ENCODE measurements at places on chromosomes 6 and 20.
A peak's percentile ranks its signal among the peaks of the same experiment; 100 is the strongest.

DNA sequence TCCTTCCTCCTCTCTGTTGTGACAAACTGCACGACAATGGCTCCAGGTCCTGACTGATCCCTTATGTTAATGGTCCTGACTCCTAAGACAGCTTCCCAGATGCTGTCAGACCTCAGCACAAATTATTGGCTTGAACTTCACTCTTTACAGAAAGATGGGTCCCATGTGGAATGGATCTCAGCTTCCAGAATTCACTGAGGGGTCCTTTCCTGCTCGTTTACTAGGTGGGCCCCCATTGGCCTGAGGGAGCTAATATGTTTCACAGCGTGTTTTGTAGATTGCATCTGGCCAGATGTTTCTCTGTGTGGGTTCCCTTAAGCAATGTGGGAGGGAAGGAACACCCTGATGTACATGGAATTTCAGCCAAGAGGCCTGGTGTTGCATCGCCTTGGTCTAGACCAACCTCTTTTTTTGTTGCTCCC is 826.6 kb downstream of the MAFB start:
- no peak for DNase-seq

- no peak for DNase-seq
Observed at GRCh38 chr20:34324541-34324940, 21.4 kb upstream of the AHCY start.

- DNase-seq: no peak
Observed at GRCh38 chr20:22977047-22977785, 57.9 kb upstream of the SSTR4 start.

GRCh38 chr6:135870722-135871121 is 19.2 kb downstream of the PDE7B start:
- peak; percentile 88 for DNase-seq

DNA sequence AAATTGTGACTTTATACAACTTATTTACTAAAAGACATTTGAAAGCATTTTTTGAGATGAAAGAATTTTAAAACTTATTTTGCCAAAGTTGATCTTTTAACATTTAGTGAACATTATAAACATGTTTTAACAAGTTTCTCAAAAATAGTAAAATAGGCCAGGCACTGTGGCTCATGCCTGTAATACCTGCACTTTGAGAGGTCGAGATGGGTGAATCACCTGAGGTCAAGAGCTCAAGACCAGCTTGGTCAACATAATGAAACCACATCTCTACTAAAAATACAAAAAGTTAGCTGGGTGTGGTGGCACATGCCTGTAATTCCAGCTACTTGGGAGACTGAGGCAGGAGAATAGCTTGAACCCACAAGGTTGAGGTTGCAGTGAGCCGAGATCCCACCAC is 78.6 kb downstream of the CLVS2 start:
- no peak for DNase-seq

GRCh38 chr6:42698217-42698616 is 24.2 kb downstream of the PRPH2 start:
- DNase-seq: no peak

DNA sequence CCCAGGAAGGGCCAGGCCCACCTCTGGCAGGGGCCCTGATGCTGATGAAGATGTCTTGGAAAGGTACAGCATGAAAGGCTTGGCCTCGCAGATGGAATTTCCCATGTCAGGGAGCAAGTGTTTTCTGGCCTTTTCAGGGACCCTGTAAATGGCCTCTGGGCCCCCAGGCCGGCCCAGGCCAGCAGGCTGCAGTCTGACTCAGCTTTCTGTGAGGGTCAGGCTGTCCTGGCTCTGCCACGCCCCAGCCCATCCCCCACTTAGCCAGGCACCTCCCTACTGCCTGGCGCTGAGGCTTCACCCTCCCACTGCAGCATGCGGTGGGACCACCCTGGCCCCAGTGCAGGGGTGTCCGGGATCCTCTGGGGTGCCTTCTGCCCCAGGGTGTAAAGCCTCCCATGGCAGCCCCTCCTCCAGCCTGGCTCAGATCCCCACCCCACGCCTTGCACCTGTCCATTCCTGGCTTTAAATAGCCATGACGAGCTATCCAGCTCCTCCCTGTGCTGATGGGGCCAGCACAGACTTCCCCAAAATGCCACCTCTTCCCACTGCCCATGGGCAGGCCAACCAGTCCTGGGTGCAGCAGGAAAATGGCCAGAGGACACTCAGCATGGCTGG is 35.6 kb upstream of the GATA5 start:
- DNase-seq: no peak

- DNase-seq: no peak
Observed at GRCh38 chr20:38842558-38842981, 37.1 kb downstream of the PPP1R16B start.

DNA sequence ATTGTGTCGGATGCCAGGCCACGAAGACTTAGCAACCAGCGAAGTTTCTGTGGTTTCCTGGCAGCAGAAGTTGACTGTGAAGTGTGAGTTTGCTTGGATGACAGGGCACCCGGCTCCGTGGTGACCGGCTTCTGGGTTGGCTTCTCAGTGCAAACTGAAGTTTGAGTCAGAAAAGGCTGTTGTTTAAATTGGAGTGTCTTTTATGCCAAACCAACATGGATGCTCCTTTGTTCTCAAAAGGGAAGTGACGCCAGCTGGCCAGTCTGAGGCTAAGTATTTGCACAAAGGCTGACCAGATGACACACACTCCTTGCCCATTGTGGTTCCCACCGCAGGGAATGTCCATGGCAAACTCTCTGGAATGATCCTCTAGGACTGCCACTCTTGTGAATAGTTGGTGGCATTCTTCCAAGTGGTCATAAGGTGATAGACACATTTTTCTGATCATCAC is 164.8 kb upstream of the QKI start:
- no peak for DNase-seq

DNA sequence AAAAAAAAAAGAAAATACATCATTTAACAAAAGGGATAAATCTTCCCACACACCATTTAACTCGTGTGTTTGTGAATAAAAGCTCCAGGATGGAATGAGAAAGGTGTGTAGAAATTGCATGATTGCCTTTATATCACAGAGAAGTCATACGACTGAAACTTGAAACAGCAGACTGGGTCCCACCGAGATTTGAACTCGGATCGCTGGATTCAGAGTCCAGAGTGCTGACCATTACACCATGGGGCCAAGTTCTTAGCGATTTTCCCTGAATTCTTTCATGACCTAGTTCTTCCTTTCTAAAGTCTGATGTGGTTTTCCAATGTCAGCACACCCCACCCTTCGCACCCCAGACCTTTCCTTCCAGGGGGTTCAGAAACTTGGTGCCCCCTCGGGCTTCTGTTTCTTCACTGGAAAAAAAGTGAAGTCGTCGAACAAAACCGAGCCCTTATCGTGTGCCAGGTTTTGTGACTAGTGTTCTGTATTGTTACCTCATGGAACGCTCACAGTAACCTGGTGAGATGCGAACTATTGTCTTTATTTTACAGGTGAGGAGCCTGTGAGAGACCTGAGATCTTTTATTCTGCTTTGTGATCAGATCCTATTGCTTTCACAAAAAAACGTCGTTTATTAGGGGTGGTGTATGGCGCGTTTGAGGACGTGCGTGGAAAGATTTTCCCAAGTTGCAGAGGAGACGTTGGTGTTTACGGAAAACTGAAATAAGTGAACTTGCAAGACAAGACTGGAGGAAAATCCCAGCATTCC is 120.8 kb downstream of the OR2B2 start:
- peak; percentile 87 for DNase-seq

GRCh38 chr6:47524136-47524845 is 46.7 kb downstream of the CD2AP start:
- peak; percentile 12 for DNase-seq

- peak; percentile 4 for DNase-seq
Observed at GRCh38 chr6:43578748-43579147, 2.8 kb downstream of the POLH start.

DNA sequence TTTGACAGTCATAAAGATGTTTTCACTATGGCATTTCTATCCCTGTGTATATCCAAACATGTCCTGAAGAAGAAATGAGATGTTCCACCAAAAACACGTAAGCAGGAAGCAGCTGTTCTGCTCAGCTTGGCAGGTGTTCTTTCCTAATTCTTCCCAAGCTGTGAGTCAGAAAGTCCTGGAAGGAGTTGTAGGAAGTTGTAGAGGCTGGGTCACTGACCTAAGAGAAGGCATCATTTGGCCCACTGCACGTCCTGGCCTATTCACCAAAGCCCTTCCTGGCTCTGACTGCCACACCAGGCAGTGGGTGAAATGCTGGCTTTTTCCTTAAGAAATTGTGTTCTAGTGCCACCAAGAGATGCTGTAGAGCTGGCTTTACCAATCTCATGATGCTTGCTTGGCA is 40.3 kb downstream of the STX11 start:
- peak; percentile 79 for DNase-seq

DNA sequence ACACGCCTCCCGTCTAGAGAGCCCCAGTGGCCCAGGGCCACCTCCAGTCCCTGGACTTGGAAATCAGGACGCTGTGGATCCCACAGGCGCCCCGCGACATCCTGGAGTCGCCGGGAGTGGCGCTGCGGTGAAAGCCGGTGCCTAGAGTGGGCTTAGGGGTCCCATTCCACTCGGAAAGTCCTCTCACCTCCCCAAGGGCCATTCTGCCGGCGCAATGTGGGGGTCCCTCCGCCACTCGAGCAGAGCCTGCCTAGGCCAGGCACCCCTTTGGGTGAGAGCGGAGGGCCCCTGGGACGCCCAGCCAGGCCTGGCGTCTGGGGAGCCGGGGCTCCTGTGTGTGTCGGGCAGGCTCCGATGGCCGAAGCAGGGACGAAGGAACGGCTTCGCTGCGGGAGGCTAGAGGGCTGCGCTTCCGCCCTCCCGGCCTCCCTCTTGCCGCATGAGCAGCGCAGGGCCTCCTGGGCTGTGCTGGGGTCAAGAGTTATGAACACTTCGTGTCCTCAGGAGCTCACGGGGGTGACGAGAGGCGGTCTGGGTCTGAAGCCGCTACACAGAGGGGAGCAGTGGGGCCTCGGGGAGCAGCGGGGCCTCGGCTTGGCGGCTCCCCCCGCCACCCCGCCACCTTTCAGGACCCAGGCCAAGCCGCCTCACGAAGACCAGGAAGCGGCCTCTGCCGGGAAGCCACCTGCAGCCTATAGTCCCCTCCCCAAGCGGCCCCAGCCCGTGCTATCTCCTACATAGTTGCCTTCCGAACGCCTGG is 13.6 kb downstream of the POU3F2 start:
- DNase-seq: no peak

DNA sequence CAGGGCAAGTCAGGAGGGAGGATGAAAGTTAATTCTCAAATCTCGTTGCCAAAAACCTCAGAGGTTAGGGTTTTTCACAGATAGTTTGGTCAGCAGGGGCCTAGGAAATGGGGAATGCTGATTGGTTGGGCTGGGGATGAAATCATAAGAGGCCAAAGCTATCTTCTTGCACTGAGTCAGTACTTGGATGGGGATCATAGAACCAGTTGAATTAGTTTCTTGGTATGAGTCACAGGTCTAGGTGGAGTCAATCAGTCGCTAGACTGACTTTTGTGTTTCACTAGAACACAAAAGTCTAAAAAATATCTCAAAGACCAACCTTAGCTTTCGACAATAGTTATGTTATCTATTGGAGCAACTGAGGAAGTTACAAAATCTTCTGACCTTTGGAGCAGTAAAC is 368.5 kb downstream of the TBC1D32 start:
- DNase-seq: no peak

GRCh38 chr6:12842114-12842513 is 125.5 kb downstream of the PHACTR1 start:
- DNase-seq: no peak

GRCh38 chr6:89483111-89483720 is 50.3 kb downstream of the ANKRD6 start:
- DNase-seq: no peak

- no peak for DNase-seq
Observed at GRCh38 chr20:43781215-43781614, 54.4 kb upstream of the GTSF1L start.

DNA sequence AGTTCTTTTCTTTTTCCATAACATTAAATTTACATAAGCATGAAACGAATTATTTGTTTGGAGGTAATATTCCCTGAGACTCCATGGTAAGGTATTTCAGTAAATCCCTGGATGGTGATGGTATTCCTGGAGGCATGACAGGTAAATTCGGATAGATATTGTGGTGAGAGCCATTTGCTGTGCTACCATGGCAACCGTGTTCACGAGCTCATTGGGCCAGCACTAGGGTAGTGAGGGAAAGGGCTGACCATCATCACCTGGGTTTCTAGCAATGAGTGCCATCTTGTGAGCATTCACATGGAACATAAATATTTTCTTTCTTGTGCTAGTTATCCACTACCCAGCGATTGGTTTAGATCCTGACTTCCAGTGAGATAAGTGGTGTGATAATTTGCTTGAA is 51.9 kb upstream of the GNRH2 start:
- no peak for DNase-seq

- DNase-seq: peak; percentile 62
Observed at GRCh38 chr6:151054306-151054705, 185.5 kb upstream of the AKAP12 start.

DNA sequence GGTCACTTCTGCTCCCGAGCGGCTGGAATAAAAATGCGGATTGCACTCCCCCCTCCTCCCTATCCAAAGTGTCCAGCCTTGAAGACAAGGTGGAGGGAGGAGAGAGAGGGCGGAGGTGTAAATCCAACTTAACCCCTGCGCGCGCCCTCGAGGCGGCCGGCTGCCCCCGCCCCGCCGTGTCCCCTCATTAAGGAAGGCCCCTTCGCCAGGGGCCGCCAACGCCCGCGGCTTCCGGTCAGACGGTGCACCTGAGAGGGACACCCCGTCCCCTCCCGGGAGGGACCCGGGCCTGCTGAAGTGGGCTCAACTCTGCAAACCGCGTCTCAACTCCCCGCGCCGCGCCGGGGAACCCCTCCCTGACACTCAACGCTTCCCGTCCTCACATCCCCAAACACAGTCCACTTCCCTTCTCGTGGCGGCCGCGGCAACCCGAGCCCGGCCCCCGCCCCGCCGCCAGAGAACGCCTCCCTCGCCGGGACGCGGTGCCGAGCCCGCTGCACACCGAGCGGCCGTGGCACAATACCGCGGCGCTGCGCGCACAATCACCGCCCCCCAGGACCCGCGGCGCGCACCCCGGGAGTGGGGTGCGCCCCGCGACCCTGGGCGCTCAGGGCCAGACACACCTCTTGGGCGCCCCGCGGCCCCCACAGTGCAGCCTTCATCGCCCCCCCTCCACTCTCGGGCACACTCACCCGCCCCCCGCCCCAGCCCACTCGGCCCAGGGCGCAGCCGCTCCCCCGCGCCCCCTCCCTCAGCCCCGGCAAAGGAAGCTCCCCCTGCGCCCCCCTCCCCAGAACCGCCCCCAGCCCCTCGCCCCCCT is 102.5 kb downstream of the NOL4L start:
- no peak for DNase-seq
